ENCODE measurements at places on chromosomes 4 and X.
A peak's percentile ranks its signal among the peaks of the same experiment; 100 is the strongest.

GRCh38 chrX:72081605-72082320 is 50.0 kb downstream of the RTL5 start:
- no peak for DNase-seq

GRCh38 chrX:39262641-39263040 is 461.4 kb downstream of the MID1IP1 start:
- no peak for DNase-seq

GRCh38 chr4:112185740-112186670 is 40.8 kb downstream of the FAM241A start:
- DNase-seq: peak; percentile 73

GRCh38 chr4:53098681-53099121 is 236.6 kb downstream of the RASL11B start:
- no peak for DNase-seq

GRCh38 chrX:45050558-45050957 is 150.1 kb downstream of the DIPK2B start:
- no peak for DNase-seq

DNA sequence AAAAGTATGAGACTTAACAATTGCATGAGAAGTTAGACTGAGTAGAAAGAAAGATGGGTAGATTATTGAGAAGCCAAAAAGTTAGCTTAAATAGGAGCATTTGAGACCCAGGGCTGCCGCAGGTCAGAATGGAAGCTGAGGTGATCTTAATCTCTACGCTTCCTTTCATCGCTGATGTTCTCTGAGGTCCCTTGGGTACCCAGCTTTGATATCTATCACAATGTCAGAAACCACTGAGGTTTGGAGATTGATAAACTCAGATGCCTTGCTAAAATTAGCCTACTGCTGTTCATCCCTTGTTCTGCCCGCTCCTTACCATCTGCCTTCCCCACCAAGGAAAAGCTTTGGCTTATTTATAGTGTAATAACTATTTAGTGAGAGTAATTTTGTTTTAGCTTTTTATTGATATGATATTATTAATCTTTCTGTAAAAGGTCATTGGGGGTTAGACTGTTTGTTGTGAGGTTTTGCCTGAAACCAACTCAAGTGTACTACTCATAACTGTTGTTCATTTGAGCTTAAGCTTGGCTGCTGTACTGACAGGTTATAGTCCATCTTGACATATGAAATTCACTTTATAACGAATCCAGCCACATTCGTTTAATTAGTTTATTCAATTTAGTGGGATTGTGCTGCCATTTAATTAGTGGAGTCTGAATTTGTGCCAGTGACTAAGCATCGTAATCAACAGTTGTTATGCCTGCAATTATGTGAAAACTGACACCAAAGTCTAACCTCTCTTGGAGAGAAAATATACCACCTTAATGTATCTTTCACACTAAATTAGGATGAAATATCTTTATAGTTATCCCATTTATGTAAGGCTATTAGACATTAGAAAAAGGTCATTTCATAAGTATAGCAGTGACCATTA is 15.1 kb downstream of the MCUB start:
- no peak for DNase-seq

DNA sequence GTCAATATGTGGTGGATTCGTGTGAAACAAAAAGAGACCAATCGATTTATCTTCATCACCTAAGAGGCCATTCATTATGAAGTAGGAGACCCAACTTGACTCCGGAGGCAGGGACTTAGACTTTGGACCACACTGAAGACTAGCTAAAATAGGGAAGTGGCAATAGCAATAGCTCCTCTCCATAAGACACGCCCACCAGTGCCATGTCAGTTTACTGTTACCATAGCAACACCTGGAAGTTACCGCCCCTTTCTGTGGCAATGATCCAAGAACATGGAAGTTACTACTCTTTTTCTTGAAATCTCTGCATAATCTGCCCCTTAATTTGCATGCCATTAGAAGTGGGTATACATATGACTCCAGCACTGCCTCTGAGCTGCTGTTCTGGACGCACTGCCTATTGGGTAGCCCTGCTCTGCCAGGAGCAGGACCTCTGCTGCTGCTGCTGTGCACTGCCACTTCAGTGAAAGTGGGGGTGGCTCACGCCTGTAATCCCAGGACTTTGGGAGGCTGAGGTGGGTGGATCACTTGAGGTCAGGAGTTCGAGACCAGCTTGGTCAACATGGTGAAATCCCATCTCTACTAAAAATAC is 163.2 kb downstream of the PRKX start:
- peak; percentile 2 for DNase-seq

DNA sequence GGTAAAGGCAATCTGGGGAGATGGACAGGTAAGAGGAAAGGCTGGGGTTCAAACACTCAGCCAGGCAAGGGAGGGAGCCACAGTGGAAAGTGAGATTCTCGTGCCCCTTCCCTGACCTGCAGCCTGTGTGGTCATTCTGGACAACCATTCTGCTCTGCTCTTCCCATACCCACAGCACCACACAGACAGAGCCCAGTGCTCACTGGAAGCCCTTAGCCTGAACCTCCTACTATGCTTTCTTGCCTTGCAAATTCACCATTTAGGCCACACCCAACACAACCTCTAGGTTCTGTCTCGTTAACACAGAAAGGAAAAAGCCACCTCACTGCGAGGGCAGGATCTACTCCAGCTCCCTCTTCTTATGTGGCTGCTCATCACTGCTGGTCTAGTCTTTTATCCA is 92.7 kb downstream of the SHISA3 start:
- DNase-seq: no peak

DNA sequence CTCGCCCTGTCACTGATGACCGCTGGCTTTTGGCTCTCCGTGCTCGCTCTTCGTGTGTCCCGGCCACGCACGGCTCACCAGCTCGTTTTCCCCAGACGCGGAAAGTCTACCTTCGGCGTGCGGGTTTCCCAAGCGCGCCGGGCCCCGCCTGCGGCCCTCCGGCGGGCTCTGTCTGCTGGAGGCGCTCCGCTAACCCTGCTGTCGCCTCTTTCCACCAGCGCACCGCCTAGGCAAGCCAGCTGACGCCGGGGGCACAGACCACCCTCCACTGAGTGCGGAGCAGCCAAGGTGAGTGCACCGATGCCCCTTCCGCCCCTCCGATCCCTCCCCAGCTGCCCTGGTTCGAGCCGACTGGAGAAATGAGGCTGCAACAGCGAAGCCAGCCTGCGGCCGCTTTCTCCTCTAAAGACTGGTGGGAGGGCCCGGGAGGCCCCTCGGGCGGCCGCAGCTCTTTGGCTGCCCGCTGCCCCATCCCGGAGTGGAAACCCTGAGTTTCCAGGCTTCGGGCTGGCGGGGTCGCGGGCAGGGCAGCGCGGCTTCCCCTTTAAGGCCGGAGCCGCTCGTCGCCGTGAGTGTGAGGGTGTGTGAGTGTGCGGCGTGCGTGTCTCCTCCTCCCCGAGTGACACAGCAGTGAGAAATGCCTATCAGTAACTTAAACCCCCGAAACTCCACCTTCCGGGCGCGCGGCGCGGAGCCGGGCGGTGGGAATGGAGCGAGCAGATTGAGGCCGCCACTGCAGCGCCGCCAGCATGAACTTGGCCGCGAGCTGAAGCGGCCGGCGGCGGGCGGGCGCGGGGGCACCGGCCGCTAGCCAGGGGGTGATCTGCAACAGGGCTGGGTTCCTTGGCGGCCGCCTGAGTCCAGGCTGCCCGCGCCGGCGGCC is at the start of gene MAMLD1:
Gene MAMLD1, plus strand, starts transcription at position 719 of the 883 bp plus-strand sequence. CDS start 82,200 bp downstream, outside the sequence.
- DNase-seq: peak; percentile 11

All from Kasumi-1 (cell line).